Lower lobe of right lung (tissue), 2 donors: ENCODE measurements at places on chromosomes 12 and 14. TPM values are rescaled to one million over a fixed set of nuclear protein-coding genes. Genes with fewer than 3 reads are reported as not detected.
A peak's percentile ranks its signal among the peaks of the same experiment; 100 is the strongest.

DNA sequence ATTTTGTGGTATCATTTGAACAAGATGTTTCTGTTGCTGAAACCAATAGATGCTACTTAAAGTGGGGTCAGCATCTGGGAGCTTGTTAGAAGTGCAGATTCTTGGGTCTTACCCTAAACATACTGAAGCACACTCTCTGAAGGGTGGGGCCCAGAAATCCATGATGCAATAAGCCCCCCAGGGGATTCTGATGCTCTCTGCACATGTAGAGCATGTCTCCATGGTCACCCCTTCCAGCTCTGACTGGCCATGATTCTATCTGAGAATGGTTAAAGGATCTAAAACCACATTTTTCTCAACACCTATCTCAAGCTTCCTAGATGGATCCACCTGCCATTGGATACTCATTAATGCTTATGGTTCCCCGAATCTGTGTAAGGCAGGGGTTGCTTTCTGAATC is 20.4 kb downstream of the JDP2 start:
- no peak for DNase-seq

- DNase-seq: peak; percentile 68
These were observed 601 bp downstream of the KLC1 start for GRCh38 chr14:103629503-103630121.

GRCh38 chr12:22282283-22282682 is 52.2 kb downstream of the ST8SIA1 start:
- no peak for DNase-seq

GRCh38 chr12:132043216-132043615 is 93.5 kb downstream of the EP400 start:
- DNase-seq: no peak

- DNase-seq: no peak
These were observed 35.0 kb upstream of the GALNT9 start for GRCh38 chr12:132364348-132364902.

The INHBC gene
- total RNA-seq: not detected

The MSRB3 gene
- total RNA-seq: 47.3 TPM

DNA sequence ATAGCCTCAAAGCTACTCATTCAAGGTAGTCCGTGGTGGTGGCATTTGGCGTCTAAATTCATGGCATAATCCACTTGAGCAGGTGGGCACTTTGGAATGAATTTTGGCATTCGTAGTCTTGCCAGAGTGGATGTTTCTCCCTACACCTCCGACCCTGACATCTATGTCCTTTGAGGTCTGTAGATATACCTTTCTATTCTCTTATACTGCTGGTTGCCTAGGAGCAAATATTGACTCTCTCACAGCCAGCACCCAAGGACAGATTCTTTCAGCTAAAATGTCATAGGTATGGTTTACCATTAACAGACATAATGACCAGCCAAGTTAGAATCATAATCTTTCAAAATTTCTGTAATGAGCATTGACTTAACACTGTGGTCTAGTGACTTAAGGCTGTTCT is 47.4 kb upstream of the FLRT2 start:
- no peak for DNase-seq

DNA sequence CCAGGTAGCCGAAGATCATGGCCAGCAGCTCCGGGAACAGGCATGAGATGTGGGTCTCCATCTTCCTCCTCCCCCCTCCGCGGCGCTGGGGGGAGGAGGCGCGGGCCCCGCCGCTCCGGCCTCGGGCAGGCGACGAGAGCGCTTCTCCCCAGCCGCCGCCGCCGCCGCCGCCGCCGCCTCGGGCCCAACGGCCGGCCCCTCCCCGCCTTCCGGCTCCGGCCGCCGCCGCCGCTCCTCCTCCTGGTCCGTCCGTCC is 448 bp downstream of the FBXL14 start:
- no peak for DNase-seq

The HSP90AA1 gene
- 540 TPM for total RNA-seq

GRCh38 chr12:113888435-113888834 is 77.7 kb downstream of the RBM19 start:
- DNase-seq: no peak

GRCh38 chr14:69631509-69631908 is 20.1 kb downstream of the SUSD6 start:
- DNase-seq: no peak

GRCh38 chr12:26379777-26380467 is 184.5 kb downstream of the SSPN start:
- no peak for DNase-seq

DNA sequence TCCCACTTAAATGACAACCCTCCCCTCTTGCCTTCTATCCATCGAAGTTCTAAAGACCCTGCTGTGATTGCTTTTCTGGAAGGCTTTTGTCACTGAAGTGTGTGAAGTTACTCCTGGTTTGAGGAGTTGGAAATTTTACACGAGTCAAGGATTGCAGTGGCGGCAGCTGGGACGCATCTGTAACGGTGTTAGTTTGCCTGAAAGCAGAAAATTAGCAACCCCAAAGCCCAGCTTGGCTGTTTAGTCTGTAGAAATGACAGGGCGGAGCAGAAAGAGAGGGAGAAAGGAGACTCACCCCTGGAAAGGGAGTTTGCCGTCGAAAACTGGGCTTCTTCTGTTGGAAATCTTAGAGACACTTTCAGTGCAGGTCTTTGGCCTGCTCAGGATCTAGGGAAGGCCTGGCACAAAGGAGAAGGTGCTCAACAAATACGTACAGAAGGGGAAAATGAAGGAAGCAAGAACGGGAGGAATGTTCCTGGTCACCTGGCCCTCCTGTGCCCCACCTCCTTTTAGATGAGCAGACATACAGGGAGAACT is 931 bp upstream of the MYF5 start:
- DNase-seq: no peak

The CCDC77 gene
- total RNA-seq: 7.4 TPM

GRCh38 chr12:57615637-57616036 is 4.4 kb downstream of the ARHGEF25 start:
- no peak for DNase-seq

DNA sequence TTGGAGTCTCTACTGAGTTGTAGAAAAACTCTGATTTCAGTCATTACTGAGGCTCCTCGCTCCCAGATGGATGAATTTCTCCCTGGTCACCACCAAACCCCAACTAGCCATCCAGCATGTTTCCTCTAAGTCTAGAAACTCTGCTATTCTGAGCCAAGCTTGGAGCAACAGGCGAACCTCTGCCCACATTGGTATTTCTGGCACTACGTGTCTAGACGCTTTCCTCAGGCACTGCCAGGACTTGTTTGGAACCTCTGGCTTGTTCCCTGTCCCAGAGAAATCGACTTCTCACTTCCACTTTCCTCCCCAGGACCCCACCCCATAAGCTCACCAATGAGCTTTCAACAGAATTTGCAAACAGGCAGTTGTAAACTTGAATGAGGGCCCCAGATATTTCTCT is 27.6 kb downstream of the WSCD2 start:
- no peak for DNase-seq
